ENCODE measurements at places on chromosomes 6 and 20. TPM values are rescaled to one million over a fixed set of nuclear protein-coding genes. Genes with fewer than 3 reads are reported as not detected.

DNA sequence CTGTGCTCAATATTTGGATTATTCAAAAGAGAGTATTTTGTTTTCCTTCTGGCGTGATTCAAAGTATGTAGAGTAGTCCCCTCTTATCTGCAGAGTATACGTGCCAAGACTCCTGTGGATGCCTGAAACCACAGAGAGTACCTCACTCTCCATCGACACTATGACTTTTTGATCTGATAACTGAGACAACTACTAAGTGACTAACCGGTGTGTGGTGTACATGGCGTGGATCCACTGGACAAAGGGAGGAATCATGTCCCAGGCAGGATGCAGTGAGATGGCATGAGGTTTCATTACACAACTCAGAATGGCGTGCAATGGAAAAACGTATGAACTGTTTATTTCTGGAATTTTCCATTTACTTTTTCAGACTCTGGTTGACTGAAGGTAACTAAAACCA lies 112.2 kb upstream of the PDE7B start:
- no peaks in the 10 kb centered on the region for H3K27me3 ChIP-seq
- no peaks in the 10 kb centered on the region for H3K36me3 ChIP-seq
- no peak overlapping the region for H3K4me3 ChIP-seq
- no peaks in the 10 kb centered on the region for H3K4me1 ChIP-seq
- H3K27ac ChIP-seq: no peak overlapping the region

GRCh38 chr6:28517964-28518363 lies 2.4 kb upstream of the GPX6 start:
- no peak overlapping the region for H3K27ac ChIP-seq
- H3K36me3 ChIP-seq: no peaks in the 10 kb centered on the region
- H3K4me3 ChIP-seq: no peak overlapping the region
- DNase-seq: no peak
- peaks cover 4% of the 10 kb centered on the region for H3K4me1 ChIP-seq

The LINC00237 gene
- polyA plus RNA-seq: not detected

GRCh38 chr6:109672175-109672574 lies 18.8 kb downstream of the AK9 start:
- DNase-seq: no peak
- H3K4me1 ChIP-seq: no peaks in the 10 kb centered on the region
- H3K36me3 ChIP-seq: no peaks in the 10 kb centered on the region
- no peak overlapping the region for H3K4me3 ChIP-seq
- no peaks in the 10 kb centered on the region for H3K27me3 ChIP-seq
- no peak overlapping the region for H3K27ac ChIP-seq

DNA sequence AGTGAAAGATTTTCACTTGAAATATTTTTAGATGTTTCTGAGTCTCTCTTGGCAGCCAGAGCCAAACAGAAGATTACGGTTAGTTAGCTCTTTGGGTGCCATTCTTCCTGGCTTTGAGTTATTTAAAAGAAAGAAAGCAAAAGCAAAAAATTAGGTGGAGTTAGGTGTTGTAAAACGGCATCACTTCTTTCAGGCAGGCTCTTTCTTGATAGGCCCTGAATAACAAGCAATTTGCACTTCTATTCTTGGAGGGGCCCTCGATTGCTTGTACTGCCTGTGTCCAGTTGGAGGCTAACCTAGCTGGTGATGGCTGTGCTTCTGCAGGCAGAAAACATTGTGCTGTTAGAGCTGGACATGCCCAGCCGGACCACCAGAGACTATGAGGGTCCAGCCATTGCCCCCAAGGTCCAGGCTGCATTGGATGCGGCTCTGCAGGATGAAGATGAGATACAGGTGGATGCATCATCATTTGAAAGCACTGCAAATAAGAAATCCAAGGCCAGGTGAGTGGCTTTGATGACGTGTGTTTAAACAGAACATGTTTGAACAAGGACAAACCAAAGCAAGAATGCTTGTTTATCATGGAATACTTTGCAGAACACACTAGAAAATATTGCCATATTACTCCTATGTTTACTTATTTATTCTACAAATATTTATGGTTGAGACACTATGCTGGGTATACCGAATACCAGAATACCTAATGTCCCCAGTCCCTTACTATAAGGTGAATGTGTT lies 28.1 kb upstream of the ASXL1 start:
- H3K4me3 ChIP-seq: no peak overlapping the region
- no peak overlapping the region for H3K27ac ChIP-seq
- peaks cover 35% of the 10 kb centered on the region for H3K4me1 ChIP-seq
- H3K27me3 ChIP-seq: no peaks in the 10 kb centered on the region
- H3K36me3 ChIP-seq: peaks cover 8% of the 10 kb centered on the region

GRCh38 chr20:6058684-6059295 lies 4.9 kb upstream of the LRRN4 start:
- no peaks in the 10 kb centered on the region for H3K27me3 ChIP-seq
- H3K4me3 ChIP-seq: no peak overlapping the region
- no peaks in the 10 kb centered on the region for H3K36me3 ChIP-seq
- H3K4me1 ChIP-seq: peaks cover 56% of the 10 kb centered on the region

The HNF4A gene
- not detected for polyA plus RNA-seq

DNA sequence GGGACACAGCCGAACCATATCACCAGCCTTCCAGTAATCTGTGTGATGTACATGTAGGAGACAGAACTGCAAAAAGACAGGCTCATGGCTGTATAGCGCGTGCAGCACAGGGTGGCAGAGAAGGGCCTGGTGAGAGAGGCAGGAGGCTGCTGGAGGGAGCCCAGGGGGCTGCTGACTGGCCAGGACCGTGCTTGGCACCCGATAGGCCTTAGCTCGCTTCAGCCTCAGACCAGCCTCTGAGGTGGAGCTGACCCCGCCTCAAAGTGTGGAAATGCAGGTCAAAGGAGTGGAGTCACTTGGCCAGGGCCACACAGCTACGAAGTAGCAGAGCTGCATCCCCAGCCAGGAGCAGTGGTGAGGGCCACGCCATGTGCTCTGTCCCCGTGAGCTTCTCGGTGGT lies 707.6 kb downstream of the QKI start:
- H3K27ac ChIP-seq: no peak overlapping the region
- H3K4me1 ChIP-seq: peaks cover 4% of the 10 kb centered on the region
- no peak overlapping the region for H3K4me3 ChIP-seq
- H3K27me3 ChIP-seq: no peaks in the 10 kb centered on the region
- no peak for DNase-seq
- no peaks in the 10 kb centered on the region for H3K36me3 ChIP-seq

DNA sequence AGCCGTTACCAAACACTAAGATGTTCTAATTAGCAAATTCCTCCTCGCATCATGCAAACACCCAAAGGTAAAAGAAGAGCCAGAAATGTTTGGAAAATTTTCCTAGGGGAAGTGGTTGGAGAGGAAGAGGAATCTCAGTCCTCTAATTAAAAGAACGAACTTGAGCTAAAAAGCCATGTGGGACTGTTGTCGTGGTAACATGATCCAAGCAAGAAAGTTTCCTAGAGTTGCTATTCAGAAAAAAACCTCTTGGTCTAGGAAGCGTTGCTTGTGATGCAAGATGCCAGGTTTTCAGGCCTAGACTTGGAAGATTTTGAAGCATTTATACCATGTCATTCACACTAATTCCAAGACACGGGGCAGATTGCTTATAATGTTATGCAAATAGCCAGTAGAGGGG lies 106.8 kb upstream of the DOK5 start:
- H3K4me3 ChIP-seq: no peak overlapping the region
- DNase-seq: no peak
- no peaks in the 10 kb centered on the region for H3K4me1 ChIP-seq

The GPR63 gene
- not detected for polyA plus RNA-seq

The SLC2A10 gene
- 7.8 TPM for polyA plus RNA-seq

DNA sequence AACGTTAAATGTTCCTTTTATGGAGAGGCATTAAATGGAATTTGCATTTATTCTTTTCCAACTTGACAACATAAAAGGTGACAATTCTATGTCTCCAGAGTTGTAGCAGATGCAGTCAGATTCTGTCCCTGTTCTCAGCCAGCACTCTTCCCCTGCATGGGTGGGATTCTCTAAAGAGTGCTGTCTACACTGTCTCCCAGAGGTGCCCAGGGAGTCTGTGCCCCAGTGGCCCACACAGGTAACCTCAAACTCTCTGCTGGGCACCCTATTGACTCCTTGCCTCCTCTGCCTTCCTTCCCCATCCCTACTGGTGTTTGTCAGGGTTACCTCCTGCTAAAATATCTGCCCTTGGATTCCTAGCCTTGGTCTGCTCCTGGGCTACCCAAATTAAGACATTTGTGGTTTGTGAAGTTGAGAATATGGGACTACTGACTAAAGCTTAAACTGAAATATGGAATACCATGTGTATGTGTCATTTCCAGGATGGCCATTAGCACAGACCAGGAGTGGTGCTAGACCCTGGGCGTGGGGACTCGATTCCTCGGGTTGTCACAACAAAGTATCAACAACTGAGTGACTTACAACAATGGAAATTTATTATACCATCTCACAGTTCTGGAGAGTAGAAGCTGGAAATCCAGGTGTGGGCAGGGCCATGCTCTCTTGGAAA lies 284.7 kb downstream of the CDH26 start:
- H3K4me1 ChIP-seq: no peaks in the 10 kb centered on the region
- no peak overlapping the region for H3K4me3 ChIP-seq
- H3K27ac ChIP-seq: no peak overlapping the region

GRCh38 chr6:21144928-21145327 lies 448.6 kb upstream of the SOX4 start:
- H3K27ac ChIP-seq: no peak overlapping the region
- DNase-seq: no peak
- no peaks in the 10 kb centered on the region for H3K36me3 ChIP-seq
- no peaks in the 10 kb centered on the region for H3K27me3 ChIP-seq
- H3K4me1 ChIP-seq: peaks cover 7% of the 10 kb centered on the region

DNA sequence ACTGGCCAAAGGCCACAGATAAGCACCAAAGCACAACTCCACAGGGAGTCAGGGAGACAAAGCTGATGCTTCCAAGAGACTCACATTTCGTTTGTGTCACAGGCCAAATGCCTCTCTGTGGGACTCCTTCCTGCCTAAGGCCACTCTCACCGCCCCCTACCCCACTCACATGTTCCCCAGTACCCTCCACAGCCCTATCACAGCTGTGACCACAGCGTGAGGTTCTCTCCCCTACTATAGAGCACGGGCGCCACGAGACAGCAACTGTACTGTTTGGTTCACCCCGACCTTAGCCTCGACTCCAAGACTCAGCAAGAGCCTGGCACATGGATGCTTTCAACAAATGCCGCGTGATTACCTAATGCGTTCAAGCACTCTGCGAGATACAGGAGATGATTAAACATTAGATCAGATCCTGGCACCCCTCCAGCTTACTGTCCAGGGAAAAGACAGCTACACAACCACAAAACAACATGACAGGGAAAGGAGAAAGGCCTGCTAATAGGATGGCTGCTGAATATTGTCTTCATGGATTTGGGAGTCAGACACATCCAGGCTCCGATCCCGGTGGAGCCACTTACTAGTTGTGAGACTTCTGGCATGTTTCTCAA lies 105.5 kb downstream of the AGPAT4 start:
- no peak overlapping the region for H3K4me3 ChIP-seq
- no peak for DNase-seq
- no peaks in the 10 kb centered on the region for H3K4me1 ChIP-seq
- H3K27ac ChIP-seq: no peak overlapping the region

DNA sequence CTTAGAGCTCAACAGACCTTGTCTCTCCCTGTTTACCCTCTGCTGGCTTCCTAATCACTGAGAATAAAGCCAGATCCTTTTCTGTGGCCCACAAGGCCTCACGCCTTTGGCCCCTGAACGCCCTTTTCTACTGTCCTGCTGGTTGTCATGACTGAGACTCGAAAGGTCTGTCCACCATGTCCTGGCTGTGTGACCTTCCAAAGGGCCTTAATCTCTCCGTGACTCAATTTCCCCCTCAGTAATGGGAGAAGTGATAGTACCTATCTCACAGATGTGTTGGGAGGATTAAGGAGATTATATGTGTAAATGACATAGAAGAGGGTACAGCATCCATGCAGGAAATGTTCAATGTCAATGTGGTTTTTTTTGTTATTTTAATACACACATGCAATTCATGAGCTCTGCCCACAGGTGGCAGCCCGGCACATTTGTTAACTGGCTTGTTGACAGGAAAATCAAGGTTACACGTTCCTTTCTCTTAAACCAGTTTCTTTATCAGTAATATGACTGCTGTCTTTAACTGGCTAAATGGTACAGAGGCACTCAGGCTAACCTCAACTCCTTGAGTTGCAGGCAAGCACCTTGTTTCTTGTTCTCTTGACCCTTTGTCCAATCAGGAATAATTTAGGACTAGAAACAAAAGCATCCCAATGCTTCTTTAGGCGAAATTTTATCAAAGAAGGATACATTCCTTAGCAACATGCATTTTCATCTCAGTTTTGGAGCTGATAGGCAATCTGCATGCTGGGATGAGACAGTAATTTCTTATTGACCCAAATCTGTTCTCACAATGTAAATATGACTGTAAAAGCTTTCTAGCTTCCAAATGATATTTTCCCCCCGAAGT lies 16.6 kb downstream of the SLC22A1 start:
- H3K4me1 ChIP-seq: peaks cover 5% of the 10 kb centered on the region
- no peaks in the 10 kb centered on the region for H3K27me3 ChIP-seq
- H3K27ac ChIP-seq: no peak overlapping the region
- H3K4me3 ChIP-seq: no peak overlapping the region
- H3K36me3 ChIP-seq: no peaks in the 10 kb centered on the region

DNA sequence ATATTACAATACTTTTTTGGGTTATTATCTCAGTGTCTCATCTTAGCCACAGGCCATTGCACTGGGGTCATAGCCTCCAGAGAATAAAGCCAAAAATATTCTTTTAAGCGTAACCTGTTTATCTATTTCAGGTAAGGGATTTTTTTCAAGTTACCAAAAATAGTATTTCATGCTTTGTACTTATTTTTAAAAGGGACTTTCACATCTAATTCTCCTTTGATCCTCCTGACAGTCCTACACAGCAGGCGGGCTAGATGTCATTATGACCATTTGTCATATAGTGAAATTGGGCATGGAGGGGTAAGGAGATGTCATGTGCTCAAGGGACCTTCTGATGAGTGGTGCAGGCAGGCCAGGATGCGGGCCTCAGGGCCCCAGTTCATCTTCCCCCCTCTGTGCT lies 68.9 kb downstream of the TBC1D7 start:
- no peak overlapping the region for H3K27ac ChIP-seq
- no peak overlapping the region for H3K4me3 ChIP-seq
- no peaks in the 10 kb centered on the region for H3K4me1 ChIP-seq

DNA sequence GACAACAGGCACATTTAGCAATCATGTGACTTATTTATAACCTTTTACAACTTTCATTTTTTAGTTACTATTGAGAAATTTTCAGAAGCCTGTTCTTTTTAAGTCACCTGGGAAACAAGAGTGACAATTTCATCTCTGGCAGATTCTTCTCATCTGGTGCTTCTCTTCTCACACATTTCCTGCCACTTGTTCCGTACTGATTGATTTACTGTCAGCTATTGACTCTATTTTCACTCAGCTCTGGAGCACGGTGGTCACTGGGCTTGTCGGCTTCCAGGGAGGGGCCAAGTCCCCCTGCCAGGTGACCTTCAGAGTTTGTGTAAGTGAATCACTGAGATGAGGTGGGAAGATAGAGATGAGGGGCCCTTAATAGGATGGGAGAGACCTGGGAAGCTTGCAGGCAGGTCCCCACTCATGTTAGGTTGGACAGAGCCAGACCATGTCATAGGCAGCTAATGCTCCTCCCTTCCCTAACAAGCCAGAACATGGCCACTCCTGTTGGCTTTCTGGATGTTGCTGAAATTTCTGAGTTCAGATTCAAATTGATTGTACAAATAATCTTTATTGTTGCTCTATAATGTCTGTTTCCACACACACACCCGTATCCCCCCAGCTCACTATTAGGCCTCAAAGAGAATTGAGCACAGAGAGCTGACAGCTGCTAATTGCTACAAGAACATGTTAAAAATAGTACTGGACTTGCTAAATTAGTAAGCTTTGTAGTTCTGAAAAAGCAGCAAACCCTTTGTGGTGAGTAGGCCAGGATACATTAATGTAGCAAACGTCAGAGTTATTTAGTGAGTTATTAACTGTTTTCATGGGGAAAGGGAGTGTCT lies 13.3 kb downstream of the DUSP22 start:
- no peaks in the 10 kb centered on the region for H3K36me3 ChIP-seq
- H3K4me1 ChIP-seq: peaks cover 12% of the 10 kb centered on the region
- DNase-seq: peak; percentile 31
- no peak overlapping the region for H3K4me3 ChIP-seq
- H3K27ac ChIP-seq: peak overlapping the region; percentile 32

Data from cardiac muscle cell (in vitro differentiated cells and primary cell).